ENCODE measurements at places on chromosomes 5 and 9.

DNA sequence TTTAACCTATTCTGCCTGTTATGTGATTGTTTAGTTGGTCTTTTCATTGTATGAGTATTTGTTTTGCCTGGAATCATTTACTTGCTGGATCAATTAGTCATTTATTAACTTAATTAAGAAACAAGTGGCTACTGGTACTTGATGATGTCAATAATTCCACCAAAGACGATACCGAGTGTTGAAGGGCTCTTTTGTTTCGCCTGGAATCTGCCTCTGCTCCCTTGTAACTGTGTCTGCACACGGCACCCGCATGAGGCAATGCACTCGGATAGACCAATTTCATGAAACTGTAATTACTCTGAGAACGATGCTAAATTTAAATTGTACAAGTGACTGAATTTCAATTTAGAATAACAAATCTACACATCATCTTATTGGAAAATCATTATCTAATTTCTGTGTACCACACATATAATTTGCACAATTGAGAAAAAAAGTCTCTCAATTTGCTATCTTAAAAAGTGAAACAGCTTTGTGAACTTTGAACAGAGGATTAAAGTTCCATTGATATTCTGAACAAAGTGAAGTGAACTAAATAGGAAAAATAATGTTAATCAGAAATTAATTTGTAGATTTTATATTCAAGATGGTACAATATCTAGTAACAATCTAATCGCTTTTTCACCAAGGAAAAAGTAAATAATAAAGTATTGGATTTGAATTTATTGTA, 143.2 kb downstream of the CTNND2 start:
- H3K4me3 ChIP-seq = no peak overlapping the region
- DNase-seq = no peak
- no peaks in the 10 kb centered on the region for H3K36me3 ChIP-seq
- H3K4me1 ChIP-seq = no peaks in the 10 kb centered on the region
- no peak overlapping the region for H3K27ac ChIP-seq
- no peaks in the 10 kb centered on the region for H3K27me3 ChIP-seq

DNA sequence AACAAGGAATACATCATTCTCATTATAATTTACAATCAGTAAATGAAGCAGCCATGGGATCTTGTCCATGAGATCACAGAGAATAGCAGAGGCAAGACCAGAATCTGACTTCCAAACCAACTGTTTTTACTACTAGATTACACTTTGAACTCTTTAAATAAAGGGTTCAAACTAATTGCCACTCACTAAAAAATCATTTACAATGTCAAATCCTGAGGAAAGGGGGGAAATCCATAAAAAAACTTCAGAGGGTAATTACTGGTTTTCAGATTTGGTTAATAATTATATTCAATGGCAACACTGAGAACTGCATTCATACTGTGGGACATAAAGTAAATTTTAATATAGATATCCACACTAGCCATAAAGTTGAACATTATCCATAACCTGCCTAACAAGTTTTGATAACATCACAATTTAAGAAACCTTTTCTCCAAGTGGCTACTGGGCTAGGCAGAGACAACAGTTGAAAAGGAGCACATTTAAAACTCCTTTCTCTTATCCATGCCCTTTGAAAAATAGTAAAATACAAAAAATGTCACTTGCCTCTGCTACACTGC, 15.9 kb downstream of the PLPP1 start:
- no peak overlapping the region for H3K4me3 ChIP-seq
- peaks cover 11% of the 10 kb centered on the region for H3K4me1 ChIP-seq
- peaks cover 11% of the 10 kb centered on the region for H3K36me3 ChIP-seq
- DNase-seq = no peak
- no peak overlapping the region for H3K27ac ChIP-seq
- H3K27me3 ChIP-seq = no peaks in the 10 kb centered on the region

DNA sequence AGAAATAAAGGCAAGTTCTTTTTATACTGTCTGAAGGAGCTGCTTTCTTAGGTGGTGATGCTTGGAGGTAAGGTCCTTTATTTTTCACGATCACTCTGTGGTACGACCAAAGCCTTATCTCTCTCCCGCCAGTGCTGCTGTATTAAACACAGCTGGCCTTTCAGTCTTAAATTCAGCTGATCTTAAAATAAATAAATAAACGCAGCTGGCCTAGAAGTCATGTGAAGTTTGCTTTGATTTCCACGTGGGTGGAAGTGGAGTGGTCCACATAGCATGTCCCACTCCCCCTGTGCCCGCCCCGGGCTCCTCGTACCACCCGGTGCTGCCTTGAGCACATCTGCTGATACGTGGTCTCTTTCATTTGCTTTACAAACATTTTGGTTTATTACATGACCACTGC, 260.4 kb downstream of the FANCC start:
- H3K4me1 ChIP-seq = peaks cover 6% of the 10 kb centered on the region
- DNase-seq = no peak
- H3K4me3 ChIP-seq = no peak overlapping the region
- peaks cover 2% of the 10 kb centered on the region for H3K36me3 ChIP-seq
- no peak overlapping the region for H3K27ac ChIP-seq
- H3K27me3 ChIP-seq = peaks cover 8% of the 10 kb centered on the region

- no peak for DNase-seq
- no peak overlapping the region for H3K4me3 ChIP-seq
- H3K27ac ChIP-seq = no peak overlapping the region
- peaks cover 17% of the 10 kb centered on the region for H3K27me3 ChIP-seq
These were observed 3.6 kb upstream of the RASGEF1C start for GRCh38 chr5:180212363-180213255.

DNA sequence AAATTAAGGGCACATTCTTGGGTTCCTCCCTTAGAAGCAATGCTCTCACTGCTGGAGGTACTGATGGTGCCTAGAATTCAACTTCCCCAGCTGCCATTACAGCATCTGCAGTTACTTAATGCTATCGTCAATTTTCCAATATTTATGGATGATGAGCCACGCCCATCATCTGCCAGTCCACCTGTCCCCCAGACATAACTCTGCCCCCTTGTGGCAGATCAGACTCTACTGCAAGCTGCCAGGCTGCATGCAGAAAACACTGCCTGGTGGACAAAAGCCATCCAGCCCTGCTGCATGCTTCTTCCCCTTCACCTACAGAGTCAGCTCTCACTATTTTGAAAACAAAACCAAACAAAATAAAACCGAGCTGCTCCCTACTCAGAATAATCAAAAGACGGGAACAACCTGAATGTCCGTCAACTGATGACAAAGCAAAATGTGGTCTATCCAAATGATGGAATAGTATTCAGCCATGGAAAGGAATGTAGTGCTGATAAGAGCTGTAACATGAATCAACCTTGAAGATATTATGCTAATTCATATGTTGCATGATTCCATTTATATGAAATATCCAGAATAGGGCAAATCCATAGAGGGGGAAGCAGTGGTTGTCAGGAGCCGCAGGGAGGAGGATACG, 66.4 kb downstream of the RETREG1 start:
- DNase-seq = peak; percentile 12
- H3K27ac ChIP-seq = no peak overlapping the region
- H3K27me3 ChIP-seq = no peaks in the 10 kb centered on the region
- peaks cover 10% of the 10 kb centered on the region for H3K4me1 ChIP-seq
- no peak overlapping the region for H3K4me3 ChIP-seq

- H3K4me1 ChIP-seq = no peaks in the 10 kb centered on the region
- no peaks in the 10 kb centered on the region for H3K27me3 ChIP-seq
- no peaks in the 10 kb centered on the region for H3K36me3 ChIP-seq
- no peak overlapping the region for H3K4me3 ChIP-seq
These were observed 183.9 kb upstream of the SH3GL2 start for GRCh38 chr9:17394881-17395510.

DNA sequence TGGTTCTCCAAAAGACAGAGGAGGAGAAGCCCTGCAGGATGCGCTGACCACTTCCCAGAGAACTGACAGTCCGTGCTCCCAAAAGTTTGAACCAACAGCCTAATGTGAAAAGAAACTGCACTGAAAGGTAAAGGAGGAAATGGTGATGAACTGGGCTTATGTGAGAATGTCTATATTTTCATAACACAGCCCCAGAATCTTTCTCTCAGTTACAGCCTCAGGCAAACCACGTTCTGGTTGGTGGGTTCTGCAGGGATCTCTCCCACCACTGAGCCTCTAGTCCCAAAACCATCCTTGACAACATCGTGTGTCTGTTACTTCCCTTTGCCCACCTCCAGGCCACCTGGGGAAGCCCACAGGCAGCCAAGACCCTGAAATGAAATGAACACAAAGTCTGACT, 23.9 kb downstream of the SPARC start:
- peaks cover 12% of the 10 kb centered on the region for H3K4me1 ChIP-seq
- H3K27ac ChIP-seq = no peak overlapping the region
- no peak for DNase-seq
- H3K27me3 ChIP-seq = peaks cover 7% of the 10 kb centered on the region
- no peaks in the 10 kb centered on the region for H3K36me3 ChIP-seq

- peaks cover 4% of the 10 kb centered on the region for H3K27me3 ChIP-seq
- H3K4me3 ChIP-seq = no peak overlapping the region
- DNase-seq = no peak
- no peaks in the 10 kb centered on the region for H3K4me1 ChIP-seq
- H3K27ac ChIP-seq = no peak overlapping the region
These were observed 250.0 kb upstream of the TNC start for GRCh38 chr9:115367780-115368525.

DNA sequence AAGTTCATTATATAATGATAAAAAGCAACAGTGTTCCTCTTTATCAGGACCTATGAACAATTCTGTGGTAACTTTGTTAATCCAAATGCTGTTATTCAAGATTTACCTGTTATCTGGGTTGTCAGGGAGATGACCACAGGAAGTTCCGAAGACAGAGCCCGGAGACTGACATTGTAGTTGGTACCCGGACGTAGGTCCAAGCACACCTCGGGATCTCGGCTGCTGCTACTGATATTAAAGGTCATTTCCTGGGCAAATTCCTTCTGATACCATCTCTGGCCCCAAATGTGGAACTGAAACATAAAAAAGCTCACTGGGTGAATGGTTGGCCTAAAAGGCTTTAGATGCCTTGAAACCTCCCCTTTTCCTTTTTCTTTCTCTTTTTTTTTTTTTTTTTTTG, 96.7 kb downstream of the SUSD1 start:
- peaks cover 27% of the 10 kb centered on the region for H3K4me1 ChIP-seq
- no peak for DNase-seq
- no peak overlapping the region for H3K27ac ChIP-seq
- peaks cover 20% of the 10 kb centered on the region for H3K36me3 ChIP-seq
- H3K27me3 ChIP-seq = no peaks in the 10 kb centered on the region
- no peak overlapping the region for H3K4me3 ChIP-seq
